ENCODE measurements at places on chromosomes 12 and 14. TPM values are rescaled to one million over a fixed set of nuclear protein-coding genes. Genes with fewer than 3 reads are reported as not detected.

GRCh38 chr12:62701492-62701891, 233.5 kb downstream of the PPM1H start:
- DNase-seq: no peak

GRCh38 chr12:90945070-90945649, 9.8 kb downstream of the CCER1 start:
- no peak for DNase-seq

DNA sequence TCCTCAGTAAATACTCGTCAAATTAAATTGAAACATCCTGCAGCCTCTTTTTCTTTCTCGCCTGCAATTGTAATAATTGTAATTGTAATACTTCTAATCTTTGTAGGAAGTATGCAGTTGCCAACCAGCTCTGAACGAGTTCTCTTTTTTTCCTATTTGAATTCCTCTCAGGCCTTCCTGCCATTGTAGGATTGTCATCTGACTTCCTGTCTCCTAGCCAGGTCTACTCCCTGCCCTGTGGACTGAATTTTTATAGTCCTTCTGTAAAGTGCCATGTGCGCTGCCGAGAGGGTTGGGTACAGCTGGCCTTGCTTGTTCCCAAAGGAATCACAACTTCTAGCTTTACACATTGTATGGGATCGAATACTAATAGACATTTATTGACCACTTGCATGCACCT, 183.3 kb downstream of the SSPN start:
- DNase-seq: no peak

DNA sequence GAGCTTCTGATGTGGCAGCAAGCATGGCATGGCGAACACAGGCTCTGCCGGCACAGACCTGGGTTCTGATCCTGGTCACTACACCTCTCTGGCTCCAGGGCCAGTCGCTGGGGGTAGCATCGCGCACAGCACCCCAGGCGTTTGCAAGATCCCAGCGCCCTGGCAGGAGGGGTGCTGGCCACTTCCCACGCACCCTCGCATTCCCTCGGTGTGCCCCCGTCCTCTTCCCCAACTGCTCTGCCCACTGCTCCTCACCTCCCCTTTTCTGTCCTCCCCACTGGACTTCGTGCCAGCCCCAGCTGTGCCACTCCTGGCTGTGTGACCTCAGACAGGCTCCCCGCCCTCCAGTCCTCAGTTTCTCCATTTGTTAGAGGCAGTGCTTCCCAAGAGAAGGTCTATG, 2.8 kb downstream of the CDK2AP1 start:
- no peak for DNase-seq

DNA sequence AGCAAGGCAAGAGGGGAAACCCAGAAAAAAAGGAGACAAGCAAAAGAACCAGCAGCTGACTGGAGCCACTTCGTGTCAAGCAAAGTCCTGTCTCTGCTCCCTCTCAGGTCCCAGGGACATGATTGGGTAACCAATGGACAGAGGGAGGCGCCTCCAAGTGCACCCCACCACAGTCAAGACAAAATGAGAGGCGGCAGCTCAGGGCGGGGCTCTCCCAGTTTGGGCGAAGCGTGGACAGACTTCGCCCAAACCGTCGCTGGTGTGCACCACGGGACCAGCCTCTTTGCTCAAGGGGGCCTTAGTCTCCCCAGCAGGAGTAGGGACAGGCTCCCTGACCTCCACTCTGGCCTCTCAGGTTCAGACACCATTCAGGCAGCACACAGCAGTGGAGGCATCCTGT, 1.5 kb upstream of the BEGAIN start:
- DNase-seq: peak; percentile 4

- DNase-seq: no peak
Observed at GRCh38 chr14:96811985-96812667, 14.9 kb downstream of the VRK1 start.

DNA sequence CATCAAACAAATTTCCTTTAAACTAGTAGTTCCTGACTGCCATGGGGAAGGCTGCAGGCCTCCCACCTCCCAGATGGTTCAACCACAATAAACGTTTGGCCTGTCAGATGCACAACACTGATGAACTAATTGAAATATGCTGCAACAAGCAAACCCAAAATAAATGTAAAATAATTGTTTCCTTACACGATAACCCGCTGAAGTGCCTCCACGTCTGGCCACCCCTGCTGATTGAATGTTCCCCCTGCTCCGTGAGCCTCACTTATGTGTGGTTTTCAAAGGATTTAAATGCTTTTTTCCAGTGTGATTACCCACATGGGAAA, 8.4 kb downstream of the PITPNM2 start:
- no peak for DNase-seq

DNA sequence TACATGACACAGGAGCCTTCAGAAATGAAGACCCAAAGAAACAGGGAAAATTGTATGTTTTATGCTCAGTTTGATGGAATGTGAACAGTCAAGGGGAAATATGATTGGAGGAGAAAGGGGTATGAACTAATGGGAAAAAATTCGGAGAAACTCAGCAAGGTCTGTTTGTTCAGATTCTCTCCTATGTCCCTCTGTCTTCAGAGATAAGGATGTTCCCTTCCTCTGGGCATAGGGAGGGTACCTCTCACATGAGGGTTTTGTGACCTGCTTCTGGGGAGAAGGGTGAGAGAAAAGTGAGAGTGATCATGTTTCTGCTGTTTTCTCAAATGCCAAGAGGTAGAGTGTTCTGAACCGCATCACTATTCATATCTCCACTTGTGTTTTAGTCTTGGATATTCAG, 26.6 kb upstream of the LIMA1 start:
- DNase-seq: no peak

DNA sequence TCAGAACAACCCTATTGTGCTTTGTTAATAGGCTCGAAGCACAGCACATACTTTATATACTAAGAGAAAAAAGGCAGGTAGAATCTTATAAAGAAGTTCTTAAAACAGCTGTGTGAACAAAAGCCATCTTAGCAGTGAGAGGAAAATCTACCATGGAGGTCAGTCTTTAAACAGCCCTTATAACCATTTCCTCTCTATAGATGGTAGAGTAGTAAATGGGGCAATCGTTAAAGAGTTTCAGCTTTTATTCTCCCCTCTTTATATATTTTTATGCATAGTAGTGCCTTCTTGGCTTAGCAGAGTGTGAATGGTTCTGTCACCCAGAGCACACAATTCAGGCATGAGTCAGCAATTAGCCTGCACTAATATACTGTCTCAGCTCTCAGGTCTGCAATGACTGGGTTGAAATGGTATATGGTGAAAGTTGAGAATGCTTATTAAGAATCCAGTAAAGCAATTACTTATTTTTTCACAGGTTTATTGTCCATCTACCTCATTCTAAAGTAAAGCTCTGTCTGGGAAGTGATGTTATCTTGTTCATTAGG, 305.0 kb downstream of the NELL2 start:
- no peak for DNase-seq

DNA sequence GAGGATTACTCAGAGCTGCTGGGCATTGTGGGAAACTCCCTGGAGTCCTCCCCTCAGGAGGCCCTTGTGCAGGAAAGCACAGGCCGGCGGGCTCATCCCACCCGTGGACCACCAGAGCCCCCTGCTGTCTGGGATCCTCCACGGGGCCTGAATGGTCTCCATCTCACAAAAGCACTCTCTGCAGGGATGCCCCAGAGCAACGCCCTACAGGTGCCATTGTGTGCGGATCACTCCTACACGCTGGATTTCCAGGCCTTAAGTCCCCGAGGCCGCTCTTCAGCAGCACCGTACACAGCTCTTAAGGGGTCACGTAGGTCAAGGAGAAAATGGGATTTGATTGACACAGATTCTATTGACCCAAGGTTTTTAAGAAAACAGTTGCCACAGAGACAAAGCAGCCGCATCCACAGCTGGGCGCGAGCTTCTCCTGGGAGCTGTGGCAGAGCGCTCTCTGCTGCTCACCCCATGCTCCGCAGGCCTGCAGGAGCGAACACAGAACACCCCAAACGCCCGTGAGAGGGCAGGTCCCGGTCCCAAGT, 36.7 kb upstream of the RIMBP2 start:
- DNase-seq: no peak

DNA sequence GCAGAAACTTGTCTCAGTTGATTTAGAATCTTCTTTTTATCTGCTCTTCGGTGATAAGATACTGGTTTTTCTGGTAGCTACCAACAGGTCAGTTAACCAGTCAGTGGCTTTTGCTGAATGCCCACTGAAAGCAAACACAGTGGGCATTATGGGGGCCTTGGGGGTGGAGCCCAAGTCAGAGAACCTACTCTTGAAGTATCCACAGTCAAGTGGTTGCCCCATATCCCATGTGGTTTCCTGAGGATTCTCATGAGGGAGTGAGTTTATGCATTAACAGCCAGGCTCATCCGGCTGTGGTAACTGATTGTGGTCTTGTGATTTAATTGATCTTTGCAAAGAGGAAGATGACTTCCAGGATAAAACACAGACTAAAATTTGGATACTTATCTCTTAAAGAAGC, 83.7 kb downstream of the ST8SIA1 start:
- no peak for DNase-seq

DNA sequence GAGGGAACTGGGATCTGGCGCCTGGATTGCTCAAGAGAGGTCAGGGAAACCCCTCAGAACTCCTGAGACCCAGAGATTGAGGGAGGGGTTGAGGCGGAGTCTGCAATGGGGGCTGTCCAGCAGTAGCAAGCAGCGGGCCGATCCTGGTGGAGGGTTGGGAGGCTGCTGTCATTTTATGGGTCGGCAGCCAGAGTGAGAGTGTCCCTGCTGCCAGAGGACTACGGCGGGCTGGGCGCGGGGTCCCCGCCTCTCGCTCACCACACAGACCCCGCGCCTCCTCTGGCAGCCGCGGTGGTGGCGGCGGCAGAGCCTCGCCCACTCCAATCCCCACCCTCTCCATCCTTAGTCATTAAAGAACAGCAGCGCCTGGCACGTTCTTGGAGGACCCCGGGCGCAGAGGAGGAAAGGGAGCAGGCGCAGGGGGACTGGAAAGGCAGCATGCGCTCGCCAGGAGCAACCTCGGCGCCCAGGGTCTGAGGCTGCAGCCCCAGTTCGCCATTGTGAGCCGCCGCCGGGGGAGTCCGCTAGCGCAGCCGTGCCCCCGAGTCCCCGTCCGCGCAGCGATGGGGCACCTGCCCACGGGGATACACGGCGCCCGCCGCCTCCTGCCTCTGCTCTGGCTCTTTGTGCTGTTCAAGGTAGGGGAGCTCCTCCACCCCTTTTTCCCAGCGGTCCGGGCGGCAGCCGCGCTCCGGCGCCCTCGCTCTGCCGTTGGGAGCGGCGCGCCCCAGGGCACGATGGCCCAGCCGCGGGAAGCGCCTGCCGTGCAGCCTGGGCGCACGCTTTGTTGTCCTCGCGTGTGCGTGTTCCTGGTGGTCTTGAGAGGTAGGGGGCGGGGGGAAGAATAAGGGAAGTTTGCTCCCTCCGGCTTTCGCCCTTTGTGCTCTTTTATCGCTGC, at the start of gene PTPRO:
TSS of gene PTPRO (plus strand) at position 345 of the 898 bp plus-strand sequence.
- peak; percentile 17 for DNase-seq

- no peak for DNase-seq
Observed at GRCh38 chr12:118288174-118288573, 84.5 kb downstream of the TAOK3 start.

GRCh38 chr12:120276734-120277133, 11.2 kb upstream of the PXN start:
- DNase-seq: no peak

GRCh38 chr12:10771132-10771733, 31.2 kb downstream of the TAS2R7 start:
- DNase-seq: no peak

DNA sequence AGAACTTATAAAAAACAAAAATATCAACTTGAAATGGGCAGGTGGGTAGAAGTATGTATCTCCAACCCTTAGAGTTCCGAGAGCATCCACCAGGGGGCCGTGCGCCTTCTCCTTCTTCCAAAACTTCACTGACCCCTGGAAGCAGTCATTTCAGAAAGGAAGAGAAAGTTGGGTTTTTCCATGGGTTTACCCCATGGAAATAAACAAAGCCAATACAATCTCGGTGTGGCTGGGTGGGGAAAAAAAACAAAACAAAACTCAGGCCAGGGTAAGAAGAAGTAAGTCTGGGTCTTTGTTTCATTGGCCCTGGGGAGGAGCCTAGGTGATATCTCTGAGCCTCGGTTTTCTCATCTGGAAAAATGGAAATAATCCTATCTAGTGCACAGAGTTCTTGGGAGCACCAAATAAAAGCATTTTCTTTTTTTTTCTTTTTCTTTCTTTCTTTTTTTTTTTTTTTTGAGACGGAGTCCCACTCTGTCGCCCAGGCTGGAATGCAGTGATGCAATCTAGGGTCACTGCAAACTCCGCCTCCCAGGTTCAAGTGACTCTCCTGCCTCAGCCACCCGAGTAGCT, 33.6 kb upstream of the HNF1A start:
- DNase-seq: peak; percentile 58

DNA sequence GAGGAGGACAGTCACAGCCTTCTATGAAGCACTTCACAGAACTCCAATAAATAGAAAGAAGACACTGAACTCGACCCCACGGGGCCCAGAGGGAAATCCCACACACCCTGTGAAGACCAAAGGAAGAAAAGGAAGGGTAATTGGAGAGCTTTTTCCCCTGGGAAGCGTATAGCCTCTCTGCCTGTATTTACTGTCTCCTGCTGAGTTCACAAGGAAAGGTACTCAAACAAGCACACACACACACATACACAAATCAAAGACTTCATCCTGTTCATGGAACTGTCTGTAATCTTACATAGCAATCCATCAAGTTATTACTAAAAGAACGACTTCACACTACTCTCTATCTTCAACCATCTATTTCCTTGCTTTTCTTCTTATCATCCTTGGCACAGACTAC, 15.3 kb downstream of the FOXN3 start:
- no peak for DNase-seq

DNA sequence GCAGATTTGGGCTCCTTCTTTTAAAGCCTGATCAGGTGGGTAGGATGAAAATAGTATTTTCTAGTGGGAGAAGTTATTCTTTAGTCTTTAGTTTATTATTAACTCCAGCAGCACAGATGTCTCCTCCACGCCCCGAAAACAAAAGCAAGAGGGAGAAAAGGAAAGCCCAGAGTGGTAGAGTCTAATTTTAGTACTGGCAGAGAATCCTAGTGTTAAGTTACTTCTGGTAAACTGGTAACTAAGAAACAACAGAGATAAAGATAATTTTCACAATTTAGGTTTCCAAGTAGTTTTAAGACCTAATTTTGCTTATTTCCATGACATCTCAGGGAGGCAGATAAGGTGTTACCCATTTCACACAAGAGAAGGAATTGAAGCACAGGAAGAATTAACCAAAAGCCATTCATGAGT, 16.3 kb downstream of the ATP5MC2 start:
- no peak for DNase-seq

DNA sequence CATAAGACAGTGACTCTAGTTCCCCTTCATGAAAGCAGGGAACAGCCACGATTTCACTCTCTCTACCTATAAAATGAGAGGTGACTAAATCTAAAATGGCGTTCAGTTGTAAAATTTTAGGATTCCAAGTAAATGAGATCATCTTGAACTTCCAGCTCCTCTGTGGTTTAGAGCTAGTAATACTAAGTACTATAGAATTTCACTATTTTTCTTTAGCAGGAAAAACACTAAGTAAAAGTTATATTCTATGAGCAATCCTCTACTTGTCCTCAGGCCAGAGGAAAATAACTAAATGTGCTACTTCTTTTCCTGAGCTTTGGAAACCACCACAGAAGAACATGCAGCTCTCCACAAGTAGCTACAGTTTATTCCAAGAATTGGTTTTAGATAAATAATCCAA, 55.6 kb downstream of the NIN start:
- DNase-seq: no peak

The POLE gene
- 12.9 TPM for total RNA-seq

The AQP2 gene
- not detected for total RNA-seq

The GYS2 gene
- total RNA-seq: not detected

The ERH gene
- 115 TPM for total RNA-seq

The KLRB1 gene
- total RNA-seq: not detected

The DIO2 gene
- total RNA-seq: 38.8 TPM

The OTUB2 gene
- 0.08 TPM for total RNA-seq

The CLEC1A gene
- total RNA-seq: 3.8 TPM

The ARMH4 gene
- 3.2 TPM for total RNA-seq
